ENCODE measurements at places on chromosomes 6 and 20.

GRCh38 chr20:34581341-34582184 lies 23.0 kb downstream of the MAP1LC3A start:
- DNase-seq, result no peak

- DNase-seq, result no peak
Measured at GRCh38 chr6:80316686-80317231, 210.3 kb downstream of the BCKDHB start.

DNA sequence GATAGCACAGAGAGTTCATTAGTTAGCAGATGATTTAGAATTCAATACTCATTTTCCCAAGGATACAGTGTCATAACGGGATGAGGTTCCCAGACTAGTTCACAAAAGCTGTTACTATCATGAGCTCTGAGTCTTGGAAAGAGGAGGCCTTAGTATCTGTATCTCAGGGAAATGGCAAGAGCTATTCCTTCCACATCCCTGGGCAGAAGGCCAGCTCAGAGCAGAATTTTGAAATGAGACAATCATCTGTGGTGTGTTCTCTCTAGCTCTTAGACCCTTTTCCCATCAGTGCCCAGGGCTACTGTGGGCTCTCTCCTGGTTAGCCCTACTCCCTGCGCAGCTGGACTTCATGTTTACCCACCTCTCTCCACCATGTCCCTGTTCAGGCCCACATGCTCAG lies 64.5 kb downstream of the JAG1 start:
- no peak for DNase-seq

DNA sequence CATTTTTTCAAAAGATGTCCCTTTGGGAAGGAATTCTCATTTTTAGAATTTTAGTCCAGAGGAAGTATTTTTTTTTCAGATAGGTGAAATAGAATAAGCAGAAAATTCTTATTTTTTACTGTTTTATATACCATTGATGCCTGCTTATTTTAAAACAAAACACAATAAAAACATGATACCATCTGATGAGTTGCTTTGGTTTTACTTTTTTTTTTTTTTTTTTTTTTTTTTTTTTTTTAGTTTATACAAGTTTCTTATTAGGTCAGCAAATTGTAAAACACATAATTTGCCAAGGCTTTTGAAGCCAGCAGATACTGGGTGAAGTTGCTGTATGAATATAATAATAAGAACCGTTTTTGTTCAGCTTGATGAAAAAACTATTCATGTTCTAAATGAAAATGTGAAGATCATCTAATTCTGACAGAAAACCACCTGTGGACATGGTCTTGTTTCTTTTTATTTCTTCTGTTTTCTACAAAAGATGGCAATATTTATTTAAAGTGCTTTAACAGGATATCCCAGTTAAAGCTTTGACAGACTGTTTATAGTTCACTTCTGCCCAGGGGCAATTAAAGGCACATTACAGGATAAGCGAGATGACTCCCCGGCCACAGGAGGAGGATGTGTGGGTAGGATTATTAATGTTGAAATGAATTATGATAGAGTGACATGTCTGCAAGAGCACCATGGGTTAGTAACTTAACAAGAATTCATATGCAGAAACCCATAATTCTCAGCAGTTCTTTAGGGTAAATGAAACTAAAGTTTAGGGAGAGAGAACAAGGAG lies 31.1 kb downstream of the MYB start:
- DNase-seq, result no peak

DNA sequence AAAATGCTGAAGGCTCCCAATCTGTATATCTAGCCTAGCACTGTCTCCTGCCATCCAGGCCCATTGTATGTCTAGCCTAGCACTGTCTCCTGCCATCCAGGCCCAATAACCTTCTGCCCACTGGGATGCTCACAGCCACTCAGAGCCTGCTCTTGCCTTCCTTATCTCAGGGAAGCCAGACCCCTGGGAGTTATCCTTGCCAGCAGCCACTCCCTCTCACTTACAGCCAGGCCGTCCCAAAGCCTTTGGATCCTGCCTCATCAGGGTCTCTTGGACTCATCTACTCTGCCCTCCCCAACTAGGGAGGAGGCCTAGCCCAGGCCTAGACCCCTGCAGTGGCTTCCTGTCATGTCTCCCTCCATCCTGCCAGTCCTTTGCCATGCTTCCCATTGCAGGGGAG lies 37.3 kb downstream of the KIF3B start:
- no peak for DNase-seq

DNA sequence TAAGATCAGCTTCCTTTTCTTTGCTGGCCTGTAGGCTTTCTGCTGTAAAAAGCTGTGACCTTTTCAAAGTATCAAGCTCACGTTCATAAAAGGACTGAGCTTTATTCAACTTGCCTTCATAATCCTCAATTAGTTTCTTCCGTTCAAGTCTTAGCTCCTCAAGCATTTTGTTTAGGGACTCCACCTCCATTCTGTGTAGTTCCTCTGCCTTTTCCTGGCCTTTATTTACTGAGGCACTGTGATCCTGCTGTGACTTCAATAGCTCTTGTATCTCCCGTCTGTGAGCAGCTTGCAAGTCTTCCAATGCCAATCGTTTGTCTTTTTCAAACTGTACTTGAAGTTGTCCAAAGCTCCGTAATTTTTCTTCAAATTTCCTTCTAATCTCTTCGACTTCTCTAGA lies 54.4 kb downstream of the FAM184A start:
- DNase-seq, result no peak

GRCh38 chr6:14149053-14149738 lies 31.6 kb downstream of the CD83 start:
- DNase-seq, result no peak

GRCh38 chr6:658244-658643 lies 1.3 kb upstream of the HUS1B start:
- DNase-seq, result no peak

DNA sequence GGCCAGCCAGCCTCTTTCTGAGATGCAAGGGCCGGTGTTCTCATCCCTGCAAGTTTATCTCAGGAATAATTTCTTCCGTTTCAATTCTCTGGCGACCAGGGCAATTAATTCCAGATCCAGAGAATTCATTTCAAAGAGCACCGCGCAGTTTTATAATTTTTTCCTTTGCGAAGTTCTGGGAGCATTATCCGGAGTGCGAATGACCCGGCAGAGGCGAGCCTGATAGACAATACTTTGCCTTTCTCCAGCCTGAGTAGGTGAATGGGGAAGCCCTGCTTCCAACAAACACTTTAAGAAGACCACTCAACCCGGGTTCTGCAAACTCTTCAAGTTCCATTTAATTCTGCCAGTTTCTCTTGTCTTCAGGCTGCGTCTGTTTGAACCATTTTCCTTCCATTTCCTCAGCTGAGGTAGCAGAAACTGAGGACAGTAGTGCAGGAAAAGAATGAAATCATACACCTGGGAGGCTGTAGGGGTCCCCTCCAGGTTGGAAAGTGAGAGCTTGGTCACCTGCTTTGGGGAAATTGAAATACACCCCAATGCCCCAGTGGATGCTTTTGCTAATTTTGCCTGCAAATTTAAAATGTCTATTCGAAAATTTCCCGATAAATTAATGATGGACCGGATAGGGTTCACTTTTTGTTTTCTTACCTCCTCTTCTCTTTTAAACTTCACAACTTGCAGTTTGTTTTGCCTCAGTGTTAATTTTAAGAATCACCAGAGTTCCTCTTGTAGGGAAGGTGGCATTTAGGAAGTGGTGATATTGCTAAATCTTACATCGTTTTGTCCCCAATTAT lies 1.1 kb downstream of the VGLL2 start:
- no peak for DNase-seq
